ENCODE measurements at places on chromosomes 6 and 20.

DNA sequence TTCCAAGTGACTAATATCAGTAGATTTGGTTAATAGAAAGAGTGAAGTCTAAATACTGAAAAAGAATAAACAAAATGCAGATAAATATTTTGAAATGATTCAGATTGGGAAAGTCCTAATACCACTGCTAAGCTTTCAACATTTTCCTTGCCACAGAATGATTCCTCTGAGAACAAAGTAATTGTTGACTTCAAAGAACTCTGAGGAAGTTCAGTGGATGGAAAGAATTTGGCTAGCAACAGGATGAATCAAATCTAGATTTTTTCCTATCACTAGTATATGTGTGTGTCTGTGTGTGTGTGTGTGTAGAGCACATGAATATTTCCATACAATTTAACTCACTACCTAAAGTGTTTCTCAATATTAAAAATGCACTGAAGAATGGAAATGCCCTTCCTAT lies 107.9 kb upstream of the PREP start:
- no peak for DNase-seq

DNA sequence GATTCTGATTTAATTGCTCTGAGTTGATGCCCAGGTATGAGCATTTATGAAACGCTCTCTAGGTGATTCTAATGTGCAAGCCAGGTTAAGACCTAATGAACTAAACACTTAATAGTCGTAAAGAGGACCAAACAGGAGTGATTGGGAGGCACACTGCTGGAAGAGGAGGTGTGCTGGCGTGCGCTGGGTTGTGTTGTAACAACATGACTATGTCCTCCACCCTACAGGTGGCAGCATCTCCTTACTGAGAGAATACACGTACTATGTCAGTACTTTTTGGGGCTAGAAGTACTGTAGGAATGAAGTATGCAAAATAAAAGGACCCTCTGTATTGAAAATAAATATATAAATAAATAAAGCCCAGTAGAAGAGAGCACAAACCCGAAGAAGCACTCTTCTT lies 11.9 kb downstream of the C6orf89 start:
- DNase-seq = no peak

DNA sequence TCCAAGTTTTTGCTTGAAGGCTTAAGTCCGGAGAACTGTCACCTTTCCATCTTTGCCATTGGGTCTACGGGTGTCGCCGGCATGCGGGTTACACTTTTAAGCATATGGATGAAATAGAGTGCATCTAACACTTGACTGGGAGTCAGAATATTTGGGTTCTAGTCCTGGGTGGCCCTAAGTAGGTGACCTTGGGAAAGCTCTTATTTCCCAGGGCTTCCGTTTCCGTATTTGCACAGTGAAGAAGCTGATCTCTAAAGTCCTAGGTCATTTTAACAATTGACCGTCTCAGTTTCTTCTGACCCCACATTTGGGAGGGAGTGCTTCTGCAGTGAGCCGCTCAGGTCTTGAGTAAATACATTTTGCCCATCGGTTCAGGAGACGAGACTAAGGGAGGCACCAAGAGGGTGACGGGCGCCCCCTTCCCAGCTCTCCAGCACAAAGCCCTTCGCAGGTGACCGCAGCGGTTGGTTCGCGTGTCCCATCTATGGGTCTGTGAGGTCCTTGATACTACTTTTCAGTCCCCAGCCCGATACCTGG lies 651 bp upstream of the BLTP3A start:
- DNase-seq = no peak

DNA sequence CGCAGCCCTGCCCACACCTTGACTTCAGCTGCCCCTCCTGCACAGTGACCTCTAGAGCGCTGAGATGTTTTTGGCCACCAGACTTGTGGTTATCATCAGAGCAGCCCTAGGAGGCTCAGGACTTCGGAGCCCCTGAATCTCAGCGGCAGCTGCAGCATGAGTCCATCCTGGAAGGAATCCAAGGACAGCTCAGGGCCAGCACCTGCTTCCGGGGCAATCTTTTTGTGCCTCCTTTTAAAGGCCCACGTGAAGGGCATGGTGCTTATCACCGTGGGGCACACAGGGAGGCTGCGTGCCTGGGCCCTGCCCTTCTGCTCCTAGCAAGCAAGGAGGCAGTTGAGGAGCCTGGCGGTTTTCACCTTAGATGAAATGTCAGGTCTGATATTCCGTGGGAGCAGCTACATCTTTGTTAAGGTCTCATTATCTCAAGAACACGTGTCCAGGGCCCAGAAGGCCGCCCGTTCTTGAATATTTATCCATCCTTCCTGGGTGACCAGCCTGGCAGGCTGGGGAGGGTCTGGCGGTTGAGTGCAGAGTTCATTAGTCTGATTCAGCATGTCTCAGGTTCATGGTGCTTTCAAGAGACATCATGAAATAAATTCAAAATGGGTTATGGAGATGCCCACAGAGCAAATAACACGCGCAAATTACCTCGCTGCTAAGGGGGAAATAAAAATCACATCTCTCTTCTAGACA lies 392.4 kb downstream of the TAF4 start:
- no peak for DNase-seq

DNA sequence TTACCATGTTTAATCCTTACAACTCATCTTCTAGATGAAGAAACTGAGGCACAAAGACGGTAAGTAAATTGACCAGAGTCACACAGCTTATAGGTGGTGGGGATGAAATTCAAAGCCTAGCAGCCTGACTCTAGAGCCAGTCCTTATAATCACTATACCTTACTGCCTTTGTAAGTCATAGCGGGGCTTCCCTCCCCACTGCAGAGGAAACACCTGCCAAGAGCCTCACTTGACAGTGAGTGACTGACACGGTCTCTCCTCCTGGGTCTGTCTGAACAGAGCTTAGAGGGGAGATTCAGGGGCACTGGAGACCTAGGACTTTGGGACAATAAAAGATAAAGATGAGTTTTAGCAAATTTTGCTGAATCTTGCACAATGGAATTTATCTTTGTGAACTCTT lies 12.8 kb downstream of the SUN5 start:
- no peak for DNase-seq

GRCh38 chr6:100504786-100505737 lies 40.3 kb upstream of the SIM1 start:
- no peak for DNase-seq

DNA sequence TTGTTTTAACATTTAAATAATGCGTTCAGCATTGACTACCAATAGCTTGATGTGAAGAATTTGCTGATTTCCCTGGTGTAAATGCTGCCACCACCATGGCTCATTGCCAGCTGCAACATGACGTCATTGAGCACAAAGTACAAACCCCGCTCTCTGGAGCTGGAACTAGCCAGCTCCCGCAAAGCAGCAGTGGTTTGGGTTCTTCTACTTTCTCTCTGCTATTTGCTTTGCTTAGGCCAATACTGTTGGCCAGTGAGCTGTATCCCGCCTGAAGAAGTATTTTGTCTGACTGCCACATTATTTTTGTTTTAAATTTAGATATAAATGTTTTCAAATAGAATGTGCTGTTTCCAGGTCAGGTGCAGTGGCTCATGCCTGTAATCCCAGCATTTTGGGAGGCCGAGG lies 47.4 kb upstream of the KIF13A start:
- no peak for DNase-seq

- no peak for DNase-seq
These were observed 31.2 kb downstream of the FASTKD5 start for GRCh38 chr20:3128275-3128984.

GRCh38 chr6:84615113-84615850 lies 149.1 kb downstream of the TBX18 start:
- no peak for DNase-seq

GRCh38 chr6:4664117-4664626 lies 112.0 kb upstream of the CDYL start:
- DNase-seq = no peak

DNA sequence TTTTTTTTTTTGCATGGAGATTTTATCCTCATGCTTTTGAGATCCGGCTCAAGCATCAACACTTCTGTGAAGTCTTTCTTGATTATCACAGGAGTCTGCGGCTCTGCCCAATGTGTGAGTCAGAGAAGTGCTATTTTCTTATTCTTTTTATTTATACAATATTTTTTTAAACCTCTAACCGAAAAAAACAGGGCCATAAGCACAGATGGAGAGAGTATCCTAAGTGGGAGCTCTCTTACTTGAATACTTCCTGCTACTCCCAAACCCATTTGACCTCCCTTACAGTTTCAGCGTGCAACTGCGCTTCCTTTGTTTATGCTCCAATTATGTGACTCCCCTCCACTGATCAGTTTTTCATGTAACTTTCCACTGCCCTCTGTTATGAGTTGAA lies 8.7 kb upstream of the ATXN1 start:
- no peak for DNase-seq

DNA sequence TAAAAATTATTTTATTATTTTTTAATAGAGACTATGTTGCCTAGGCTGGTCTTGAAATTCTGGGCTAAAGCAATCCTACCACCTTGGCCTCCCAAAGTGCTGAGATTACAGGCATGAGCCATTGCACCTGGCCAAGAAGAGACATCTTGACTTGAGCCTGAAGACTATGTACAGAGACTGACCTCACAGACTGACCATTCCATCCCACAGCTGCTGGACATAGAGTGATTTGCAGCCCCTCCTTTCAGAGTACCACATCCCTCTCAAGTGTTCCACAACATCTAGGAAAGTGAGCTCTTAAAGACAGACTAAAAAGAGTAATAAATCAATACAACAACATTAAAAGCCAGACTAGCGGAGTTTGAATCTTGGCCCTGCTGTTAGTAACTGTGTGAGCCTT lies 39.0 kb downstream of the RNF8 start:
- DNase-seq = no peak

GRCh38 chr6:38799529-38800184 lies 84.5 kb downstream of the DNAH8 start:
- DNase-seq = no peak

DNA sequence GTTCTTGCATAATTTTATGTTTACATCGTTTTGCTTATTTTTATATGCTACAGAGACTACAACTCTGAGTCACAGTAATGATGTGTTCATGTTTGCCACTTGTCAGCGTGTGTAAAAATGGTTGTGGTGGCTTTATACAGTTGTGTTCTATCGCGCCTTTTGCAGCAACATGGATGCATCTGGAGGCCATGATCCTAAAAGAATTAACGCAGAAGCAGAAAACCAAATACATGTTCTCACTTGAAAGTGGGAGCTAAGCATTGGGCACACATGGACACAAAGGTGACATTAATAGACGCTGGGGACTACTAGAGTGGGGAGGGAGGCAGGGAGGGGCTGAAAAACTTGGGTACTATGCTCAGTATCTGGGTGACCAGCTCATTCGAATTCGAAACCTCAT lies 996 bp upstream of the SEC23B start:
- DNase-seq = no peak

GRCh38 chr6:44771647-44772415 lies 384.3 kb downstream of the CDC5L start:
- DNase-seq = no peak

DNA sequence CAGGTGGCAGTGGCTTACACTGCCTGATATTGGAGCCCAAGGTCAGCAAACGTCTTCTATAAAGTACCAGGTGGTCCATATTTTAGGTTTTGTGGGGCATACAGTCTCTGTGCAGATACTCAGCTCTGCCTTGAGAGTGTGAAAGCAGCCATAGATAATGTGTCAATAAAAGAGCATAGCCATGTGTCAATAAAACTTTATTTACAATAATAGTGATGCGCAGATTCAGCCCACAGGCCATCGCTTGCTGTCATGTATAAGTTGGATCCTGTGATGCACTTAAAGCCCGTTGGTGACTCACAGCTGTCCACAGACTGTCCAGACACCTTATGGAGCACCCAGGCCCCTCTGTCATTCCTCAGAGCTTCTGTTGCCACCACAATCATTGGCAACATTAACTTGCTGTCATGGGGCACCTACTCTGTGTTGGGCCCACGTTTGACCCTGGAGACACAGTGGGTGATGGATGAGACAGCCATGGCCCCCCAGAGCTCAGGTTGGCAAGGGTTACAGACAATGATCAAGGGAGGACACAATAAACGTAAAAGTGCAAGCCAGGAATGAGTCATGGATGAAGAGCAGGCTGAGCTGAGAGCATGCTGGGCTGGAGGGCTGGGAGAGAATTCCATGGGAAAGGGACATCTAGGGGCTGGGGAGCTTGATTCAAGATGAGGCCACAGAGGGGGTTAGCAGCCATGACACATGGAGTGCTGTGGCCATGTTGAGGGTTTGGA lies 173.6 kb downstream of the TAF4 start:
- DNase-seq = no peak

- no peak for DNase-seq
These were observed 393.0 kb upstream of the SLC35B3 start for GRCh38 chr6:8828376-8828775.

- DNase-seq = peak; percentile 13
These were observed 41.8 kb downstream of the FARS2 start for GRCh38 chr6:5302995-5303622.

GRCh38 chr20:49119988-49120387 lies 68.1 kb downstream of the STAU1 start:
- no peak for DNase-seq

GRCh38 chr6:140011537-140011936 lies 637.1 kb upstream of the CITED2 start:
- DNase-seq = no peak

- no peak for DNase-seq
These were observed 38.1 kb downstream of the SYNE1 start for GRCh38 chr6:152598901-152599537.

GRCh38 chr20:237489-237888 lies 10.4 kb downstream of the DEFB129 start:
- no peak for DNase-seq

DNA sequence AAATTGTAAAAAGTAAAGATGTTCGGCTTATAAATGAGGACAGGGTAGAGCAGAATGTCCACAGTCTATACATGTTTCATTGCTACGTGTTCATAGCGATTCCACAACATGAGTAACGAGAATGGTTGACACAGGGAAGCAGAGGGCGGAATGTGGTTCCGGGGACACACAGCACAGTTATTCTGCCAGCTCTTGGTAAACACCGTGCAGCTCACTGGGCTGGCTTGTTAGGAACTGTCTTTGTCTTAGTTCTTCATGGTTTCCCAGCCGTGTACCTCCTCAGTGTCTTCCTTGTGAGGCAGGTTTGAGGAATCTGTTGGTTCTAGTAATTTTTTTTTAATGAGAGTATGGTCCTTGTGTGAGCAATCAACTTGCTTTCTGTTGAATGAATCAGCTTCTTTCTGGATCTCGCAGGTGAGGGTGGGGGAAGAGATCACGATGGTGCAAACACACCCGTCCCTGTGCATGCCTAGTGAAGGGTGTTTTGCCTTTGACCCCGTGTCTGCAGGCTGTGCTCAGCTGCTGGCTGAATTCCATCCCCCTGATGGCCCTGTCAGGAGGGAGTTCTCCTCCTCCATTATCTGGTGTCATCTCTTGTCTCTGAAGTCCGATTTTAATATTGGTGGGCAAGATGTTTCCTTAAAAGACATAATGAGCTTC lies 168.2 kb downstream of the SMOC2 start:
- peak; percentile 32 for DNase-seq

Data from keratinocyte (primary cell).